ENCODE measurements at places on chromosomes 12 and 14. TPM values are rescaled to one million over a fixed set of nuclear protein-coding genes. Genes with fewer than 3 reads are reported as not detected.

DNA sequence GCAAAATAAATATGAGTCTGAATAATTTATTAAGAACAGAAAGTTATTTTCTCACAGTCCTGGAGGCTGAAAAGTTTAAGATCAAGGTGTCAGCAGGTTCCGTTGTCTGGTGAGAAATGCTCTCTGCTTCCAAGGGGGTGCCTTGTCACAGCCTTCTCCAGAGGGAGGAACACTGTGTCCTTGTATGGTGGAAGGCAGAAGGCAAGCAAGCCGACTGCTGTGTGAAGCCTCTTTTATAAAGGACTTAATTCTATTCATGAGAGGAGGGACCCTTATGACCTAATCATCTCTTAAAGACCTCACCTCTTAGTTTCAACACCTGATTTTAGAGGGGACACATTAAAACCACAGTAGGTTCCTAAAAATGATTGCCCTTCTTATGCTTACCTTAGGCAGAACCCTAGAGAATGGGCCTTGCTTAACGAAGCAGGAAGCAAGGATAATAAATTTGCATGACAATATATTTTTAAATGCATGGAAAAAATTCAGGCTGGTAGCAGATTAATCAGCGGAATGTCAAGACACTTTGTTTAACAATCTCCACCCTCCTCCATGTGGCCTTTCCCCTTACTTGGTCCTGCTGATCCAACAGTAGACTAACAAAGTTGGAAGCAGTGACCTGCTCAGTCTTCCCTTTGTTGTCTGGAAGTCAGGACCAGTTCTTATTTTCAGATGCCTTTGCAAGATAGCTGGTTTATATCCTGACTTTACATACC, 154.9 kb downstream of the DYRK2 start:
- no peak for DNase-seq
- H3K27me3 ChIP-seq: peaks cover 5% of the 10 kb centered on the region
- no peak overlapping the region for H3K27ac ChIP-seq
- peaks cover 4% of the 10 kb centered on the region for H3K4me1 ChIP-seq
- no peak overlapping the region for H3K4me3 ChIP-seq

DNA sequence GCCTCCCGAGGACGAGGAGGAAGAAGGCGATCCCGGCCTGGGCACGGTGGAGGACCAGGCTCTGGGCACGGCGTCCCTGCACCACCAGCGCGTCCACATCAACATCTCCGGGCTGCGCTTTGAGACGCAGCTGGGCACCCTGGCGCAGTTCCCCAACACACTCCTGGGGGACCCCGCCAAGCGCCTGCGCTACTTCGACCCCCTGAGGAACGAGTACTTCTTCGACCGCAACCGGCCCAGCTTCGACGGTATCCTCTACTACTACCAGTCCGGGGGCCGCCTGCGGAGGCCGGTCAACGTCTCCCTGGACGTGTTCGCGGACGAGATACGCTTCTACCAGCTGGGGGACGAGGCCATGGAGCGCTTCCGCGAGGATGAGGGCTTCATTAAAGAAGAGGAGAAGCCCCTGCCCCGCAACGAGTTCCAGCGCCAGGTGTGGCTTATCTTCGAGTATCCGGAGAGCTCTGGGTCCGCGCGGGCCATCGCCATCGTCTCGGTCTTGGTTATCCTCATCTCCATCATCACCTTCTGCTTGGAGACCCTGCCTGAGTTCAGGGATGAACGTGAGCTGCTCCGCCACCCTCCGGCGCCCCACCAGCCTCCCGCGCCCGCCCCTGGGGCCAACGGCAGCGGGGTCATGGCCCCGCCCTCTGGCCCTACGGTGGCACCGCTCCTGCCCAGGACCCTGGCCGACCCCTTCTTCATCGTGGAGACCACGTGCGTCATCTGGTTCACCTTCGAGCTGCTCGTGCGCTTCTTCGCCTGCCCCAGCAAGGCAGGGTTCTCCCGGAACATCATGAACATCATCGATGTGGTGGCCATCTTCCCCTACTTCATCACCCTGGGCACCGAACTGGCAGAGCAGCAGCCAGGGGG, 979 bp downstream of the KCNA5 start:
- peaks cover 24% of the 10 kb centered on the region for H3K27me3 ChIP-seq
- DNase-seq: no peak
- no peak overlapping the region for H3K27ac ChIP-seq

- no peak for DNase-seq
- no peaks in the 10 kb centered on the region for H3K36me3 ChIP-seq
- H3K27me3 ChIP-seq: no peaks in the 10 kb centered on the region
- no peak overlapping the region for H3K4me3 ChIP-seq
- no peaks in the 10 kb centered on the region for H3K4me1 ChIP-seq
- H3K27ac ChIP-seq: no peak overlapping the region
Measured at GRCh38 chr12:71469258-71469750, 29.7 kb downstream of the LGR5 start.

The LTB4R gene
- 37.3 TPM for total RNA-seq

The CHGA gene
- not detected for total RNA-seq

DNA sequence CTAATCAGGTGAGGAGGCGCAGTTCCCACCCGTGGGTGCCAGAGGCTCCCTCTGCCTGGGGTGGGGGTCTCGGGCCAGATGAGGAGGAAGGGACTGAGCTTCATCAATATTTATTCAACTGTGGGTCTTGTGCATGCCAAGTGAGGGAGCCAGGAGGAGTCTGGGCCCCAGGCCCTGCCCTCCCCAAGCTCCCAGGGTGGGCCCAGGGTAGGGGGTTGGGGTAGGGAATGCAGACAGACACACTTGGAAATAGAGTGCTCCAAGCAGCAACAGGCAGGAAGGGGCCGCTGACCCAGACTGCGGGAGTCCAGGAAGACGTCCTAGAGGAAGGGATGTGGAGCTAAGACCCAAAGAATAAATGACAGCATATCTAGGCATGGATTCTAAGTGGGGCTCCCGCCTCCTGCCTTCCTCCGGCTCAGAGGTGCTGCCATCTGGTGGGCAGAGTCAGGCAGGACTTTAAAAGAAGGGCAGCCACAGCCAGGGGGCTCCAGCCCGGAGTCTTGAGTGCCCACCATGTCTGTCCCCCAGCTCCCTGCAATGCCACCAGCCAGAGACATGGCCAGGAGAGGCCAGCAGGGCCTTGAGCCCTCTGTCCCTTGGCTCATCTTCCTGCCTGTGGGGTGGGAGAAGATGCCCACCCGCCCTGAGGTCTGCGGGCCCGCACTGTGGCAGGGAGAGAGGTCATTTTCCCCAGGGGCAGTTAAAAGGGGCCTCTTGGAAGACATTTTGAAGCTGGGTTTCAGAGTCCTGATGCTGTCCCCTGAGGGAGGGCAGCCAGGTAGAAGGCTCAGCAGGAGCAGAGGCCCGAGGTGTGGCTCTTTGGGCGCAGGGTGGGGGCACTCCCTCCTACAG, 70.1 kb downstream of the PHETA1 start:
- H3K36me3 ChIP-seq: no peaks in the 10 kb centered on the region
- peaks cover 2% of the 10 kb centered on the region for H3K27me3 ChIP-seq
- peaks cover 3% of the 10 kb centered on the region for H3K4me1 ChIP-seq
- no peak overlapping the region for H3K27ac ChIP-seq
- no peak for DNase-seq
- H3K4me3 ChIP-seq: no peak overlapping the region

- peaks cover 13% of the 10 kb centered on the region for H3K4me1 ChIP-seq
- H3K27me3 ChIP-seq: peaks cover 32% of the 10 kb centered on the region
- no peak for DNase-seq
- H3K36me3 ChIP-seq: peaks cover 9% of the 10 kb centered on the region
- no peak overlapping the region for H3K27ac ChIP-seq
Measured at GRCh38 chr12:66203820-66204219, 14.8 kb downstream of the IRAK3 start.

DNA sequence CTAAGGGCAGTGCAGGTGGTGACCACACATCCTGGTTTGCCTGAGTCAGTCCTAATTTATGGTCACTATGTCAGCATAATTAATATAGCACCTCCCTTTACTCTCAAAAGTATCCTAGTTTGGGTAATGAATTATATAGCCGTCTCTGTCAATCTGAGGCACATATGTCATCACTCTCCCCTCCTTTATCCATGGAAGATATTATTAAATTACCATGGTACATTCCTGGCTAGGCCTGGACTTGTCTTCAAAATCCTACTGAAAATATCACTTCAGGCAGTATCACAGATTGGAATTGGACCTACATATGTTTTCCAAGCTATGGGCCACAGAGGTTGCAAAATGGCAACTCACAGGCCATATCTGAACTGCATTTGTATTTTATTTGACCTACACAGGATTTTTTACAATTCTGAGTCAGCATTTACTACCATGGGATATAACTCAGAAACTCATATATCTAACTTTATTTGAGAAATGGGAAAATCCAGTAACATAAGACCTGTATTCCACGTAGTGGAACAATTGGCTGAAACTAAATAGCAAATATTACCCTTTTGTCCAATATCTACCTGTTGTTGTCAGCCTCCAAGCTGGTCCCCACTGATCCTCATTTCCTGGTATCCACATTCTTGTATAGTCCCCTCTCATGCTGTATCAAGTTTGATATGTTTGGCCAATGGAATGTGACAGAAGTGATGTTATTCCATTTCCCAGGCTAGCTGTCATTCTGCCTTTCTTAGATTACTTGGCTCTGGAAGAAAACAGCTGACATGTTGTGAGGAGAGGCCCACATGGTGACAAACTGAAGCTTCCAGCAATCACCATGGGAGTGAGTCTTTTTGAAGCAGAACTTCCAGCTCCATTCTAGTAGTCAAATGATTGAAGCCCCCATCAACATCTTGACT, 102.5 kb upstream of the MDM1 start:
- no peak overlapping the region for H3K4me3 ChIP-seq
- no peak for DNase-seq
- peaks cover 59% of the 10 kb centered on the region for H3K4me1 ChIP-seq
- no peaks in the 10 kb centered on the region for H3K27me3 ChIP-seq
- peak overlapping the region; percentile 65 for H3K27ac ChIP-seq
- peaks cover 47% of the 10 kb centered on the region for H3K36me3 ChIP-seq
